Left forelimb (tissue), 1 donor: ENCODE measurements at places on chromosomes 7 and 10.
A peak's percentile ranks its signal among the peaks of the same experiment; 100 is the strongest.

- no peak for DNase-seq
These were observed at the start of gene DGKI for GRCh38 chr7:137846827-137847567. Gene DGKI (minus strand): TSS chr7:137846974.

DNA sequence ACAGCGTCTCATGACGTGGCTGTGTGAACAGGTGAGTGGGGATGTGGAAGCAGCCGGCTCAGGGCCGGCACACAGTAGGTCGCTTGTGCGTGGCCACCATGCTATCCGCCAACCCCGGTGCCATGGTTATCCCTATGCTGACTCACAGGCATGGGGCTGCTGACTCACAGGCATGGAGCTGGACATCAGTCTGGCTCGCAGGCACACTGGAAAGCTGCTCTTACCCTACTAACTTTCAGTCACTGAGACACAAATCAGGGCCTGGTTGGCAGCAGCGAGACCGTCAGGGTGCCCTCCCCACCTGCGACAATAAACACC lies 341.9 kb downstream of the PTPRN2 start:
- no peak for DNase-seq

- no peak for DNase-seq
These were observed 5.1 kb downstream of the STK31 start for GRCh38 chr7:23715099-23715498.

GRCh38 chr10:110695539-110695886 lies 51.4 kb downstream of the RBM20 start:
- no peak for DNase-seq

- DNase-seq = no peak
These were observed 128.3 kb downstream of the PTPN20 start for GRCh38 chr10:47039562-47039913.

GRCh38 chr7:31991406-31991805 lies 78.8 kb downstream of the PDE1C start:
- no peak for DNase-seq

- no peak for DNase-seq
These were observed 21.9 kb upstream of the GATA3 start for GRCh38 chr10:8032558-8032957.

DNA sequence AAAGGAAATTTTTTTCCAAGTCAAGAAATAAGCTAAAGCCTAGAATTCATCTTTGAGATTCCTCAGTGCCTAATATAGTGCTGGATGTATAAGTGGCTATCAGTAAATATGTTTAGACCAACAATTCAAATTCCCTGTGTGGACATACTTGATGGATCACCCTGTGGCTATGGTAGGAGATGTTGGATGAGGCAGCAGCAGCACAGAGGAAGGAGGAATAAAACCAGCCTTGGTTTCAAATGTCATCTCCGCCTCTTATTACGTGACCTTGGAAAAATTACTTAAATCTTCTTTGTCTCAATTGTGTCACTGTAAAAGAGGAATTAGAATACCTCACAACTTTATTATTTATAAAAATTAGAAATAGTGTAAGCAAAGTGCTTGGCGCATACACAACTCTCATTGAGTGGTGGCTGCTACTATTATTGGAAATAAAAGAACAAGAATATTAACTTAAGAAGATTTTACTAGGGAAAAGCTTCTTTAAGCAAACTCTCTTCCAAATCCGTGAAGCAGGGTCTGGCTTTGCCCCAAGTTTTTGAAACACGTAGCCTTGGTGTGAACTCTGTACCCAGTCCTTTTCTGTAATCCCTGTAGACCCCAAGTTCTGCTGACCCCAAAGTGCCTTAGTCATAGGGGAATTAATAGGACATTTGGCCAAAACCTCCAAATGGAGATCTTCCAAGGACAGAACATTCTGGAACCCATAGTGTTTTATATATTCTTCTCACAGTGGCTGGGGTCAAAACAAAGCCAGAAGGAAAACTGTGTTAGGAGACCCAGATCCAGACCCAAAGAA lies 283.8 kb downstream of the PTEN start:
- DNase-seq = no peak

DNA sequence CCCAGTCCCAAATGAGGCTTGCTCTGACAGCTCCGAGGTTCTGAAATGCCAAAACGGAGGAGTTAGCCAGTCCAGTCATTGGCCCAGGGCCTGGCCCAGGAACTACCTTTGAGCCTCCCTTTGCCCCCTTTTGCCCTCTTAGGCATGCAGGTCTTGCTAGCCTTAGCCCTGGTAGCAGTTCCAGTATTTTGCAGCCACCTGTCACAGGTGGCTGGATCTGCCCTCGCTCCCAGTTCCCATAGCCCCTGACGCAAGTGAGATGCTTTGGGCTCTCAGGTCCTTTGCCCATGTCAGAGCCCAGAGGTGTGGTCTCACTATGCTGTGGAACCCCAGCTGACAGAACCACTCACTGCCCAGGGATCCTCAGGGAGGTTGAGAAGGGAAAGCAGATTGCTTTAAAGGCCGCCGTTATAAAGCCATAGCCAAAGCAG lies 42.0 kb downstream of the GPRIN2 start:
- DNase-seq = peak; percentile 51

DNA sequence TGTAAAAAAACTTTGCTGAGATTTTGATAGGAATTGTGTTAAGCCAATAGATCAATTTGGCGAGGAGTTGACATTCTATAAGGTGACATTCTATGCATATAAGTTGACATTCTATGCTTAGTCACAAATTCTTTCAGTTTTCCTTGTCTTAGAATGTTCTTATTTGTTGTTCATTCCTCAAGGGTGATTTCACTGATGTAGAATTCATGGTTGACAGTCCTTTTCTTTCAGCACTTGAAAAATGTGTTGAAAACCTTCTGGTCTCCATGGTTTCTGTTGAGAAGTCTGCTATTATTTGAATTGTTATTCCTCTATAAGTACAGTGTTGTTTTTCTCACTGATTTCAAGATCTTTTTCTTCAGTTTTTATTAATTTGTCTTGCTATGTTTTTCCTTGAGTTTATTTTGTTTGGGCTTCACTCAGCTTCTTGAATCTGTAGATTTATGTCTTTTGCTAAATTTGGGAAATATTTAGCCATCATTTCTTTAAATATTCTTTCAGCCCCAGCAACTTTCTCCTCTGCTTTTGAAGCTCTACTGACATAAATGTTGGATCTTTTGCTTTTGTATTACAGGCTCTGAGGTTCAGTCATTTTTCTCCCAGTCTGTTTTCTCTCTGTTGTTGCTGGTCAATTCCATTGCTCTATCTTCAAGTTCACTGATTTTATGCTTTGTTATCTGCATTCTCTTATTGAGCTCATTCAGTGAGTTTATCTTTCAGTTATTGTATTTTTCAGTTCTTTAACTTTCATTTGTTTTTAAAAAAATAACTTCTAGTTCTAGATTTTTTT lies 154.9 kb downstream of the SDK1 start:
- DNase-seq = no peak

GRCh38 chr10:71784679-71785272 lies 11.5 kb upstream of the VSIR start:
- DNase-seq = no peak
